ENCODE measurements at places on chromosomes 5 and 9.

DNA sequence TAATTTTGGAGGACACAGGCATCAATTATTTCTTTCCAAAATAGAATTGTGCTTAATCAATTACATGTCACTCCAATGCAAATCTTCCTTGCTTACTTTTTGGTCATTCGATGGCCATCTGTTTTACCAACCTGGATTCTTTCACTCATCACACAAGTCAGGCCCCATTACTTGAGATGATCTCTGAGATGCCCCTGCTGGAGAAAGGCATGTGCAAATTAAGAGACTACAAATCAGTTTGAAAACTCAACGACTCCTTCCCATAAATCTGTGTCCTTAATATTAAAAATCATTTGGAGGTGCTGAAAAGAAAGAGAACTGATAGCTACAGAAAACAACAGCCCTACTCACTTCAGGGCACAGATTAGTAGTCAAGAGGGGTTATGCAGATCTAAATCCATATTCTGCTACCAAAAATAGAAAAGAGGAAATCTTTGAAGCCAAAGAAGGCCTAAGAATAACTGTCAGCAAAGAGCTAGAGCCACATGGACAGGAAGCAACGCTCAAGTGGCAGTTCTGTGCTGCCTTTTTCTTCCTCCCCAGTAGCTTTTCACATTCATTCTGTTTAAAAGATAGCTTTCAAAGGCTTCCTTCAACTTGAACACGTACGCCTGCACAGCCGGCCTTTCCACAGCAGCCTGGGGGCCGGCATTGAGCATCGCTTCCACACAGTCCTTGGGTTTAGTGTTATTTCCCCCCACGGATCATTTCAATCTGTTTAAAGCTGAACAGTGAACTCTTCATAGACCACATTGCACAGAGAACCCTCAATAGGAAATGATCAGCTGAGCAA, 79.3 kb upstream of the MAP3K1 start:
- DNase-seq = peak; percentile 38

DNA sequence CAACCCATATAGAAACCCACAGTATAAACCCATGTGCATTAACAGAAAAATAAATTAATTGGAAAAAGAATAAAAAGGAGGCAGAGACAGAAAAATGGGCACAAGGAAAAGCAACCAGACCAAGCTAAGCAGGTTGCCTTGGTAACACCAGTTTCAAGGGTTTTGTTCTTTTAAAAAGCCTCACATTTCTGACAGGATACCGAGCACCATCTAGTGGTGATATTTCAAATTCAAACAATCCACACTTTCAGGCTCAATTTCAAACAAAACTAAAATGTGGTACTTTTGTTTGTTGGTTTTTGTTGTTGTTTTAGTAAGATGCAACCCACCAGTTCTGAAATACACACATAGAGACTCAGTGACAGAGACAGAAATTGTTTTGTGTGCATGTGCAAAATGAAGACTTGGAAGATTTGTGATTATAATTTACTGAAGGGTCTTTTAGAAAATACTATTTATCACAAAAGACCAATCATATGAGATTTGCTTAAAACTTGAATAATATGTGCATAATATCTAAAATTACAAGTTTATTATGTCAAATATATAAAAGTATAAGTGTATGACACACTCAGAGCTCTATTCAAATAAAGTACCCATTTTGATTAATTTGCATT, 318.2 kb downstream of the SLCO4C1 start:
- no peak for DNase-seq

DNA sequence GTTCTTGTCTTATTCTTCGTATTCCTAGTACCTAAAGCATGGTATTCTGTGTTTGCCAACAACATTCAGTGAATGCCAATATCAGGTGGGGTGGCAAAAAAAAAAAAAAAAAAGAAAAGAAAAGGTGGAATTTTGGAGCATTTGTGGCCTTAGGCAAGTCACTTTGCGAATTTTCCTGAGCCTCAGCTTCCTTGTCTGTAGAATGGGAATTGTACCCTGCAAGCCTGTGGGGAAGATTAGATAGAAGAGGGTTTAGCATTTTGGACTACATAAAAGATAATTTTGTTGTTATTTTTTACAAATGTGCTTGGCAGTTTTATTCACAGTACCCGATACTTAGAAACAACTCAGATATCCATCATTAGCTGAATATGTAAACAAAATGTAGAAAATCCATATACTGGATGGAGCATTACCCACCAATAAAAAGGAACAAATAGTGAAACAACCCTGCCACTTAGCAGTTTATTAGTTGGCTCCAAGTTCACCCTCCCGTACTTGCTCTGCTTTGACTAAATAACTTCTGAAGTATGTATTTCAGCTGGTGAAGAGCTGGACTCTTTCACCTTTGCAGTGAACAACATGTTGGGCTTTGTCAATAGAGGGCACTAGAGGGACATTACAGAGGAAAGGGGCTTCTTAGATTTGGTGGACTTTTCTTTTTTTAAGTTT, 13.6 kb downstream of the UBE2D2 start:
- DNase-seq = peak; percentile 27

- DNase-seq = no peak
These were observed 185.1 kb downstream of the OLFM1 start for GRCh38 chr9:135272608-135273007.

DNA sequence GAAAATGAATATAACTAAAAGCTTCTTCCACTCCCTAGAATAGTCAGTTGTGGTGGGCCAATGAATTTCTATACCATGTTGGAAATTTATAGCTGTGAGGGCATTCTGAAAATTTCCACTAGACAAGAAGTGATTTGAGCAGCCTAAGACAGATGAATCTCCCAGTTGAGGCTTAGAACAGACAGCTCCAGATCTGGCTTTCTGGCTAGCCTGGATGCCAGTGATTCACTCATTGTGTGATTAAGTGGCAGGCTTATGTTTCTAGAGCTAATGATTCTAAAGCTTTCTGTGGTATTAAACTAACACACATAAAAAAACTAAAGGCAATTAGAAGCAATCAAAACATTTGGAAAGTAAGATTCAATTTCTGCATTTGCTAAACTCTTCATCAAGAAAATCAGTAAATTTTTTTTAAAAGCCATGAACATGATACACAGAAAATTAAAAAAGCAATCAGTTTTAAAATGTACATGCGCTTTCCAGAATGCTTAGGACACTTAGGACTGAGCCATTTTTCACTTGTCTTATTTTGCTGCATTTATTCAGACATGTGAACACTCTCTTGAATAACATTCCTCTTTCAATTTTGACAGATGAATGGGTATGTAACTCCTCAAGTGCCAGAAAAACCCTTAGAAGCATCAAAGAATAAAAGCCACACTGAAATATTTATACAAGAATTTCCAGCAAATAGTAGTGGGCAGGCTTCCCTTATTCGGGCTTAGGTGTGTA, 100.5 kb upstream of the GNAQ start:
- DNase-seq = no peak

- no peak for DNase-seq
These were observed 247.1 kb downstream of the NFIB start for GRCh38 chr9:14066831-14067230.

DNA sequence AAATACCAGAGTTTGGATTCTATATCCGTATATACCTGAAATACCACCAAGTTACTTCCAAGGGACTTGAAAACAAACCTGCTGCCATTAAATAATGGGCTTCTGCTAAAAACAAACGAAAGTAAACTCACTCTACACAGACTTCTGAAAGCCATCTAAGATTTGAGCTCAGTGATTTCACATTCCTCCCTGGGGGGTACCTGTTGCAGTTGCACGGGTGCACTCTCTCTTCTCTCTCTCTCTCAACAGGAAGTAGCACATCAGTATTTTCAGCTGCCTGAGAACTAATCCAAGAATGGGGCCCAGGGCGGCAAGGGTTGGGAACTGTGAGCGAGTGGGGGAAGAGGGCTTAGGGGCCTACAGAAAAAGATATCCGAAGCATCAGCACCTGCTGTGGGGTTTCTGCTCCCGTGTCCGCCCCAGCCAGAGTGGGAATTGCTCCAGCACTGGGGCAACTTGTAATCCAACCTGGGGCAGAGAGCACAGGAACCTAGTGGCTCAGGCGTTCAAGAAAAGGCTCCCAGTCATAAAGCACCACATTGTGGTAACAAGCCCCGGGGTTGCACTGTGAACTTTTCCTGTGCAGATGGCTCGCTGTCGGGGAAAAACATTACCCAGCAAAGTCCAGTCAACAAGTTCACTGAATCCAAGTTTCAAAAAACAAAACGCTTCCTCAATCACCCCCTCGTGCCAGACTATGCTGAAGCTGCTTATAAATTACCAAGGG, 99.8 kb downstream of the EFNA5 start:
- peak; percentile 18 for DNase-seq

DNA sequence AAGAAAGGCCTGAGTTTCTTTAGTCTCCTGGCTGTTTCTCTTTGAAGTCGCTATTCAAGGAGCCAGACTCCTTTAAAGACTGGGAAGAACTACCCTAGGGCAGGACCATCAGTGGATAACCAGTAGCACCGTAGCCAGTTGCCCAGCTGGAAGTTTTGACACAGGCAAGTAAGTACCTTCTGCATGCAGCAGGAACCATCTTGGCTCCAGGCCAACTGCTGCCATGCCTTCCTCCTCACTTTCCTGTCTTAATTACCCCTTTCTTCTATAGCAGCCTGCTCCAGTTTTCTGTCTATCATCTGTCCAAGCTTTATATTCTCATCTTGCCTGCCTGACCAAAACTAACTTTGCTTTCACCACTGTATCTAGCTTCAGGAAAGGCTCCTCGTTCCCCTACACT, 149.7 kb upstream of the SV2C start:
- no peak for DNase-seq

GRCh38 chr9:69585571-69585970, 86.6 kb downstream of the APBA1 start:
- no peak for DNase-seq

- no peak for DNase-seq
These were observed 27.2 kb upstream of the SLC9A3 start for GRCh38 chr5:551406-551805.

DNA sequence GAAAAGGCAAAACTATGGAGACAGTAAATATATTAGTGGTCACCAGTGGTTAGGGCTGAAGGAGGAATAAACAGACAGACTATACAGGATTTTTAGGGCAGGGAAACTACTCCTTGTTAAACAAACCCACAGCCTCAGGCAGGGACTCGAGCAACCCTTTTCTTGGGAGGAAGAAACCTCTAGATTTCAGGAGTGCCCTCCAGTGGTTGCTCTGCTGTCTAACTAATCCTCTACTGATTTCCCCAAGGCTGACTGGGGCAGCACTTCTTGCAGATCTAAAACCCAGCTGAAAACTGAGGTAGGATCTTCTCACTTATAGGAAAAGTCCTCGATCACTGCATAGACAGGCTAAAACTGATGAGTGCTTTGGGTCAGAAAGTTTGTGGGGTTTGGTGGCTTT, 176.8 kb downstream of the ISOC1 start:
- no peak for DNase-seq

DNA sequence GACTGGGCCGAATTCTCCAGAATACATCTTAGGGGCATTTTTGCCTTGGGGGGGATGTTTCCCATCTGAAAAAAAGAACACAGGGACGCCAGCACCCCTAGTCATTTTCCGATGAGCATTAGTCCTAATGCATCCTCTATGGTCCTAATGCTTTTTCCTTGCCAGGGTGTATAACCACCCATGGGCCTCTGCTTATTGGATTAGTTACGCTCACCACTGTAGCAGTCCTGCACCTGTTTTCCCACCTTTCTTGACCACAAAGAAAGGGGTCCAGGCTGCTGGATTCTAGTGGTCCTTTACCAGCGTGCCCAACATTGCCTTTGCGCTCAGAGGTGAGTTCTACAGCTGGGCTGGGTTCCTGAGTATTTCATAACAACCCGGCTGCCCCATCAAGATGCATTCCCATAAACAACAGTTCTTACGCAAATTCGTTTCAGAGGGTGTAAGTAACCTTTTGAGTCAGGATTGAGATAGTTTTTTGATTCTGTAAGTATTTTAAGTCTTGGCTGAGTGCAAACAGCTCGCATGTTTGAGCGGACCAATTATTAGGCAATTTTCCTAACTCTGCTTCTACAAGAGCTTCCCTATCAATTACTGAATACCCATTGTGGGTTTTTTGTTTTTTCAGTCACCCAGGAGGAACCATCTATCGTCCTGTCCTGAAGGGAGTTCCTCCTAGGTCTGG, 135.1 kb downstream of the DROSHA start:
- DNase-seq = no peak

Measured in CD4-positive, alpha-beta T cell treated with Interleukin-17A for 4 hours (primary cell).